ENCODE measurements at places on chromosomes 7 and 10.

DNA sequence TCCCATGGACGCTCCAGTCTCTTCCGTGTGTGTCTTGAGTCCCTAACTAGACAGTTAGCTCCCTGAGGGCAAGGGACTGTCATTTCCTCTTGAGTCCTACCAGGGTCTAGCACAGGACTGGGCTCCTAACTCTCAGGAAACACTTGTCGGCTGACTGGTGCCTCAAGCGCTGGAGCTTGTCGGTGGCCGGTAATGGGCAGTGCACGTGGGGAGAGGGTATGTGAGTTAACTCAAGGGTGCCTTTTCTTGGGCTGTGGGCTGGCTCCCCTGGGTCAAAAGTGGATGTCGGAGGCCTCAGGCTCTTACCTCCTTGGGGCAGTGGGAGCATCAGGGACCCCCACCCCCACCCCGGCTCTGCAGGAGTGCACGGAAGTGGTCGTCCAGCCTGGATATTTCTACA is 32.9 kb downstream of the ZNF775 start:
- no peak for DNase-seq

GRCh38 chr10:63653747-63654146 is 132.5 kb downstream of the REEP3 start:
- DNase-seq: no peak

GRCh38 chr10:89209718-89210117 is 2.6 kb upstream of the CH25H start:
- no peak for DNase-seq

GRCh38 chr7:1062296-1063294 is 18.2 kb downstream of the GPR146 start:
- no peak for DNase-seq

DNA sequence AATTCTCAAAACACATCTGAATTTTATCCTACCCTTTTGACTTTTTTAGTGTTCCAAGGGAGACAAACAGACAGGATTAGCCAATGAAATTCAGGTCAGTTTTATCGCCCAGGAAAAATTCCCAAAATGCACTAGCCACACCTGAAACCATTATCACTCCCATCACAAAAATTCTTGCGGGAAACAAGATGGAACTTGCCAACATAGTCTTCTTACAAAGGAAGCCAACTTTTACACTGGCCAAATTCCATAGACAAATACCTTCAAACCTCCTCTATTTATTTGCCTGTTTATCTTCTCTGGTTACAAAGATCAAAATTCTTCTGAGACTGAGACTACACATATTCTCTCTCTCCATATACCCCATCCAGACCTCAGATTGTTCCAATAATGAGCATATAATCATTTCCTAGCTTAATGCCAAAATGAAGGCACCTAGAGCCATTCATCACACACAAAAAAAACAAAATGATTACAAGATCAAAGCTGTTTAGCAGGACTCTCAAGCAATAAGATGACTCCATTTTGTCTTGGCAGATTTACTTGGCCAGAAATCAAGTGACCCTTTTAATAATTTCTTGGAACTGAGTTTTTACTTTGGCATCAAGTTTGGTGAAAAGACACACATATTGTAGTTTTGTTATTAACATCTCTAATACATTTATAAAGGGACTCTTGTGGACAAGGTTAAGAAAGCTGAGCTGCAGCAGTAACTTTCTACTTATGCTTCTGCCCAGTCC is 30.2 kb downstream of the MET start:
- DNase-seq: no peak

DNA sequence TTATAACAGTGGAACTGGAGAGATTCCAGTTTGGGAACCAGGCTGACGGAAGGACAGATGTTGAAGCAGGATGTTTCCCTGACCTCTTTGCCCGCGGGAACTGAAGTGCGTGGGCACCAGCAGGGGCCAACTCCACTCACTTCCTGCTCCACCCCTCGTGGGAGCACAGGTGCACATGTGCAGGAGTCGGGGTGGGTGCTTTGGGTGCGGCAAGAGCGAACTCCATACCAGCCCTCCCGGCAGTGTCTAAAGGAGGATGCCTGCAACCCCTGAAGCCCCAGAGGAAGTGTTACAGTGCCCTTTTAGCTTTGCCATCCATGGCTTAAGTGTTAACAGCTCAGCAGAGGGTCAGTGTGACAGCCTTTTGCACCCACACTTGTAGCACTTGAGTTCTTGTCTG is 27.4 kb upstream of the UBE3C start:
- no peak for DNase-seq

DNA sequence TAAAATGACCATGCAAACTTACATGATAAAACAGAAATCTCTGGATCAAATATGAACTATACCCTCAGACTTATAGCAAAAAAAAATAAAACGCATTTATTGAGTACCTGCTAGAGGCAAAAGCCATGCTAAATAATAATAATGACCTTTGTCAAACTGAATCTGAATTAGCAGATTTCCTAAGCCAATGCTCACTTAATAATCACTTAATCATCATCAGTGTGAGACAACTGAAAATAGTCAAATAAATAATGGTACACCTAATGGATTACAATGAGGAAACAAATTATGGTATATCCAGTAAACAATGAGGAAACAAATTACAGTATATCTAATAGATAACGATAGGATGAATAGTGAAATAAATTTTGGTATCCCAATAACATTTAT is 37.6 kb downstream of the COL1A2 start:
- no peak for DNase-seq
